ENCODE measurements at places on chromosomes 11 and 22.

GRCh38 chr11:3123305-3123704 is 41.8 kb downstream of the OSBPL5 start:
- DNase-seq = no peak

- no peak for DNase-seq
Measured at GRCh38 chr22:20002636-20003035, 14.0 kb downstream of the ARVCF start.

DNA sequence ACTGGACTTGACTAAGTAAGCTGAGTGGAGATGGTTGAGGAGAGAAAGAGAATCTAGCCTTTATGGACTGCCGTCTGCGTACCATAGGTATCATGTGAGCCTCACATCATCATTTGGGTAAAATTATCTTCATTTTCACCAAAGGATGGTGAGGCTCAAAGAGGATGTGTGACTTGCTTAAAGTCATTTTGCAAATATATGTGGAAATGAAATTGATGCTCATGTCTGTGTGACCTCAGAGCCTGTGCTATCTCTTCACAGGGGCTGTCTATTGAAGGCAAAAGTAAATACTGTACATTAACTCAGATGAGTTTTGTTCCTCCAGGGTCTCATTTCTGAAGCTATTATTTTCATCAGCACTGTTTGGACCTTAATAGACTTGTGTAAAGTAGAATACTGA is 83.3 kb upstream of the ALKBH3 start:
- no peak for DNase-seq

GRCh38 chr11:44936951-44937543 is 13.6 kb downstream of the TP53I11 start:
- no peak for DNase-seq

- no peak for DNase-seq
Measured at GRCh38 chr22:24497841-24498258, 2.7 kb downstream of the UPB1 start.

DNA sequence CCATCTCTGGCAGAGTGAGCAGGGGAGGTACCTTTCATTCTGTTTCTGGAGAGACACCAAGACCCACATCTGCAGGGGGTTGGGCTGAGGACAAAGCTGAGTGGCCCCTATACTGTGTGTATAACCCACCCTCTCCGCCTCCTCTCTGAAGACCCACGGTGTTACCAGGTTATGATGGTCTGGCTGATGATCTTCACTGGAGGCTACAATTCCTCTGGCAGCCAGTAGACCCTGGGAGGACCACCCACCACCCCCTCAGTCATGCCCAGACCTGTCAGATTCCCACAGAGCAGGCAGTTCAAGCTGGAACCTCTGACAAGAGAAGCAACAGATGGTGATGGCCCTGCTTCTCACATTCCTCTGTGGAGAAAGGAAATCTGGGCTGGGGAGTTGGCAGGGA is 11.4 kb upstream of the KCNJ1 start:
- DNase-seq = no peak

DNA sequence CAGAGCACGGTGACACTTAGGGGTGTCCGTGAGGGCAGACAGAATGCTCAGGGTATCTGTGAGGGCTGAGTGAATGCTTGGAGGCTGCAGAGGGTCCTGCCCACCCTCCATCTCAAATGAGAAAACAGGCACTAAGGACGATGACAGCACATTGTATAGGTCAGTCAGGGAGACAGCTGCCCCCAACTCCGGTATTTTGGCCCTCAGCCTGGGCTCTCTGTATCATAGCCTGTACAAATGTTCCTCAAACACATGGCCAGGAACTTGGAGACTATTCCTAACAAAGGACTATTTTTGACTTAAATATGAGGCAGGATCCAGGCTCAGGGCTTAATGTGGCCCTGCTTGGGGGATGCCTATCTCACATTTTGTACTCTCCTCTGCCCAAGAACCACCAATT is 145.4 kb downstream of the OPCML start:
- no peak for DNase-seq
